AG08395 (cell line): ENCODE measurements at places on chromosomes 4 and X.

DNA sequence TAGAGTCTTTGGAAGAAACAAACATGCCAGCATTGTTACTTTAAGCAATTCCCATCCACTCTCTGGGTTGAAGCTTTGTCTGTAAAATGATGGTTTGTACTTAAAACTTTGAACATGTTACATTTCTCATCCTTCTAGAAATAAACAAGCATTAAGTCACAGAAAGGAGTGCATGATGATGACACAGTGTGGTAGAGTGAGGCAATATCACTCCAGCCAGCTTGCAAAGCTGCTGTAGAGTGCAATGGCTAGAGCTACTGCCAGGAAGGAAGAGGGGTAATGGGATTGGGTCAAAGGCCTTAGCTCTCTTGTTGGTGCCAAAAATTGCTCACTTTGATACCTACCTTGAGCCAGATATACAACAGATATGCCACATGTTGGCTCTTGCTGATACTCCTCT, 12.3 kb upstream of the ENOX2 start:
- DNase-seq = peak; percentile 8

DNA sequence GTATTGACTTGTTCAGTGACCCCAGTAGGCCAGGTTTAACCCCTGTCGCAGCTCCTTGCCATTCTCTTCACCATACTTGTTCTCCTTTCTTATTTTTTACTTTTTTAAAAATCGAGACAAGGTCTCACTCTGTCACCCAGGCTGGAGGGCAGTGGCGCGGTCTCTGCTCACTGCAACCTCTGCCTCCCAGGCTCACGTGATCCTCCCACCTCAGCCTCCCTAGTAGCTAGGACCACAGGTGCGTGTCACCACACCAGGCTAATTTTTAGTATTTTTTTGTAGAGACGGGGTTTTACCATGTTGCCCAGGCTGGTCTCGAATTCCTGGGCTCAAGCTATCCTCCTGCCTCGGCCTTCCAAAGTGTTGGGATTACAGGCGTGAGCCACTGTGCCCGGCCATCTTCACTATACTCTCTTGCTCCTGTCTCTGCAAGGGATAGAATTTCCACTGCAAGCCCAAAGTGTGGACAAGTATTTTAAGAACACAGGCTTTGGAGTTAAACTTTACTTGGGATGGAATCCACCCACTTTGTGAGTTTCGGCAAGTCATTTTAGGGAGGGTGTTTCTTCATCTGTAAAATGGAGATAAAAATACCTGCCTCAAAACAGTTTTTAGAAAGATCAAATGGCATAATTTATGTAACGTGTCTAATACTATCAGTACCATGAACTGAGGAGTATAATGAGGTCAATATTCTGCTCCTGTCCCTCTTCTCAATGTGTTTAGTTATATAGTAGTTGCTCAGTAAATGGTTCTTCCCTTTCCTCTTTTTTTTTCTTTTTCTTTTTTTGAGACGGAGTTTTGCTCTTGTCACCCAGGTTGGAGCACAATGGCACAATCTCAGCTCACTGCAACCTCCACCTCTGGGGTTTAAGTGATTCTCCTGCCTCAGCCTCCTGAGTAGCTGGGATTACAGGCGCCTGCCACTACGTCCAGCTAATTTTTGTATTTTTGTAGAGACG, 973 bp downstream of the YIPF6 start:
- DNase-seq = no peak

- DNase-seq = no peak
These were observed 20.3 kb upstream of the SPON2 start for GRCh38 chr4:1192493-1193205.

- DNase-seq = peak; percentile 21
These were observed 136.5 kb downstream of the KDM6A start for GRCh38 chrX:45009371-45010000.

DNA sequence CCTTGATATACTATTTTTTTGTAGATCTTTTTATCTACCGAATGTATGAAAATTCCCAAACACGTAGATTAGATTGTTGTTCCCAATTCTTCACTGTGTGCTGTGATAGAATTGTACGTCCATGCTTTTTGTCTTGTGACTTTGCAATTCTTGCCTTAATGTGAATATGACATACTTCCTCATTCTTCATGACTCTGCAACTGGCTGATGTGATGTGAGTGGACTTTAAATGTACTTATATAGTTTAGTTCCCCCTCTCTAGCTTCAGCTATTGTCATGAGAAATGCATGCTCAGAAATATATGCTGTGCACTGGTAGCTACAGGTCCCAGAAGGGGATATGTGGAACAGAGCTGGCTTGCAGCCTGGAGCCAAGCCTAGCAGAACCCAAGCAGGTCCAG, 89.4 kb downstream of the FTHL17 start:
- no peak for DNase-seq

DNA sequence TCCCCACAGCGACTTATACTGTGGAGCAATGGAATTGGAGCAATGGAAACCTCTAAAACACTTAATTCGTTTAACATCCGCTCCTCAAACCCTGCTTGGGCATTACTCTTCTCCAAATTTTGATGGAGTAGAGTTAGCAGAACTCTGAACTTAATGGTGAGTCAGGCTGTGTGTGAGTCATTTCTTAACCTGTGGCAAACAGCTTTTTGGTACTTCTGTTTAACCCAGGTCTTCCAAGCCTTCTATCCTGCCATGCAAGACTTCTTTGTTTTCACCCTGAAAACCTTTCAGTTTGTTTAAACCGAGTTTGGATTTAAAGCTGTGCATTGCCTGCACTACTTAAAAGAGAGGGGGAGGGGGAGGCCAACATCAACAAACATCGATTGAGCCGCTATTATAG, 3.6 kb upstream of the AMOT start:
- no peak for DNase-seq

GRCh38 chrX:77901506-77901905, 2.2 kb downstream of the COX7B start:
- no peak for DNase-seq

- no peak for DNase-seq
These were observed 69.1 kb downstream of the RHOH start for GRCh38 chr4:40265910-40266274.

DNA sequence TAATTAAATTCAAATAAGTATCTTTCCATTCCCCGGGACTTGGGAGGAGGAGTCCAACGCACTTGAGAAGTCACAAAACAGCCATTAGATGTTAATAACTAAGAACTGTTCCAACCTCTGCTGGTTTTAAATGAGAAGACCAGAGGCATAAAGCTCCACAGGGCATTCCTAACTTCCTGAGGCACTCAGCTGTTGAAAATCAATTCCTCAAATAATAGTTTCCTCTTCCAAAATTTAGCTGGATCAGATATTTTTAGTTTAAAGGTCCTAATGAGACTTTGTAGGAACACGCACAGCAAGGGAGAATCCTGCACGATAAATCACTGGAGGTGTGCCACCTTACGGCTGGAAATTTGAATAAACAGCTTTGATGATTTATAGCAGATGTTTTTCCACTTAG, 504.3 kb upstream of the ZFP42 start:
- DNase-seq = no peak

GRCh38 chr4:30868111-30868895, 148.1 kb downstream of the PCDH7 start:
- no peak for DNase-seq

GRCh38 chrX:109773374-109773773, 40.3 kb upstream of the ACSL4 start:
- no peak for DNase-seq

DNA sequence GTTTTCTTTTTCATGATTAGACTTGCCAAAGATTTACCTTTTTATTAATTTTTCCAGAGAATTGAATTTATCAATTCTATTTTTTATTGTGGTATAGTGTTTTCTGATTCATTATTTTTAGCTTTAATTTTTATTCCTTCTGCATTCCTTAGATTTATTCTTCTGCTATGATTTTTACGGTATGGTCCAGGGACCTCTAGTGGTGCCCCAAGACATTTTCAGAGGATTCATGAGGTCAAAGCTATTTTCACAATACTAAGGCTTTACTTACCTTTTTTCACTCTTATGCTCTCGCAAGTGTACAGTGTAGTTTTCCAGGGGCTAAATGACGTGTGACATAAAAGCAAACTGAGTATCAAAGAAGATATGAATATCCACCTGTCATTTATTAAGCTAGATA, 8.0 kb downstream of the RADX start:
- peak; percentile 13 for DNase-seq

GRCh38 chr4:120096508-120097297, 30.1 kb upstream of the MAD2L1 start:
- no peak for DNase-seq

- peak; percentile 15 for DNase-seq
These were observed 35.8 kb downstream of the CPEB2 start for GRCh38 chr4:15037923-15038541.

GRCh38 chr4:37816006-37816405, 10.5 kb upstream of the PGM2 start:
- no peak for DNase-seq
